Renal cortex interstitium (tissue), 15 donors: ENCODE measurements at places on chromosomes 7 and 10. TPM values are rescaled to one million over a fixed set of nuclear protein-coding genes. Genes with fewer than 3 reads are reported as not detected.

The ADCYAP1R1 gene
- polyA plus RNA-seq = 0.74 TPM

DNA sequence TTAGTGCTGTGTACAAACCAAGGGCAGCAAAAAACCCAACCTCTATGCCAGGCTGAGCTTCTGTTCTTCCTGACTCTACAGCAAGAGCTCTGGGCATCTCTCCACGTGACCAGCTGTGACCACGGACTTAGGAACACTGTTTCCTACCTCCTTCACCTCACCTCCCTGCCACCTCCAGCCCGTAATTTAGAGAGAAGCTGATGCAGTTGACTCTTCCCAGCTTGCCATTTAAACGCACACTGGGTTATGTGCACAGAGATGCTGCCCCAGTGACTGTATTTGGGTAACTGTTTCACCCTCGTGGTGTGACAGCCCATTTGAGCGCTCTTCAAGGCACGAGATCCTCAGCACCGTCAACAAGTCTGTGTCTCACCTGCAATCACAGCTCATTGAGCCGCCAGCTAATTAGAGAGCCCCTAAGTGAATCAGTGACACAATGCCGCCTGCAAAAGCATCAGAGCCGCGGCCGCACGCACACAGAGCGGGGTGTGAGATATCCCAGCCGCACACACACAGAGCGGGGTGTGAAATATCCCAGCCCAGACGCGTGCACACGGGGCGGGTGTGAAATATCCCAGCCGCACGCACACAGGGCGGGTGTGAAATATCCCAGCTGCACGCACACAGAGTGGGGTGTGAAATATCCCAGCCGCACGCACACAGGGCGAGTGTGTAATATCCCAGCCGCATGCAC is 319.7 kb downstream of the PTPRN2 start:
- no peak for DNase-seq

DNA sequence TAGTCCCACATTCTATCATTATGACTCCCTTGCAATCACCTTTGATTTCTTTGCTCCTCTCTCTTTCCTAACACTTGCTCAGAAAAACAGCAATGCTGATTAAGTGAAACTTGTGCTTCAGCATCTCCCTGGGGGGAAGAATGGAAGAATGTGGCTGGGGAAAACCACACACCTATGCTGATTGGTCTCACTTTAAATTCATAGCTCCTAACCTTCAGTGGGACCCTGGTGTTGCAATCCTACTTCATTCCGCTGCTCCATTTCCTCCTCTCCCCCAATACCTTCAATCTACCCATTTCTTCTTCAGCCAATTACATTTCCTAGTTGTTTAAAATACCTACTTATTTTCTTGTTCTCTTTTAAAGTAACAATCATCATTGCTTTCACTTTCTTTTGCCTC is 1166.7 kb upstream of the C7orf33 start:
- DNase-seq = no peak

- no peak for DNase-seq
These were observed 42.5 kb upstream of the LRGUK start for GRCh38 chr7:134084488-134085144.

GRCh38 chr10:121597504-121598262 is 561 bp downstream of the FGFR2 start:
- no peak for DNase-seq

GRCh38 chr7:543501-544337 is 24.1 kb upstream of the PDGFA start:
- no peak for DNase-seq

The HOXA4 gene
- 23.8 TPM for polyA plus RNA-seq
